CD4-positive, alpha-beta T cell treated with Interleukin-2 at 100 ng/mL for 4 hours (primary cell): ENCODE measurements at places on chromosomes 6 and 20.

GRCh38 chr6:56866917-56867522, 87.9 kb upstream of the BEND6 start:
- DNase-seq: no peak

DNA sequence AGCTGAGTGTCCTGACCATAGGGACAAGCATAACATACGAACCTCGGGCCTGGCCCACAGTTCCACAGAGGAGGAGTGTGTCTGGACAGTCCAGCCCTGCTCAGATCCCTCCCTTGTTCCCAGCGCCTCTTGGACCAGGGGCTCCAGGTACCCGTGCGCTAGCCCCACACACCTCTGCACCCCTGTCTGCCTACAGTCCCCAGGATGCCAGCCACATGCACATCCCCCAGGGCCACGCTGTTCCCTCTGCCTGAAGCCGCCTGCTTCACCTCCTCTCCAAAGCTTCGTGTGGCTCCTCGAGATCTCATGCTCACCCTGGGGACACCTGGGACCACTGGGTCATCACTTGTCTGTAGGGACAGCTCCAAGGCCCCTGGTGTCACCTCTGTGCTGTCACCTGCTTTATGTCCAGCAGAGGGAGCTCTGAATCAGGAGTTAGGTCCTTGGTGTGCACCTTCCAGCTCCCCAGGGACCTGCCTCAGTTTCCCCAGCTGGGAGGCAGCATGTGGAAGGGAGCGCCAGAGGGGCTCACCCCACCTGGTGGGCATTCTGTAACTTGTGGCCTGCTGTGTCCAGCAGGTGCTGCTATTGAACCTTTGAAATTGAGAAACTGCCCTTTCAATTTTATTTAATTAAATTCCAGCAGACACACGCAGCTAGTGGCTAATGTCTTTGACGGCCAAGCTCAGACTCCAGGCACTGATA, 7.3 kb upstream of the YTHDF1 start:
- DNase-seq: peak; percentile 52

GRCh38 chr6:113103634-113104361, 753.3 kb upstream of the MARCKS start:
- DNase-seq: no peak

DNA sequence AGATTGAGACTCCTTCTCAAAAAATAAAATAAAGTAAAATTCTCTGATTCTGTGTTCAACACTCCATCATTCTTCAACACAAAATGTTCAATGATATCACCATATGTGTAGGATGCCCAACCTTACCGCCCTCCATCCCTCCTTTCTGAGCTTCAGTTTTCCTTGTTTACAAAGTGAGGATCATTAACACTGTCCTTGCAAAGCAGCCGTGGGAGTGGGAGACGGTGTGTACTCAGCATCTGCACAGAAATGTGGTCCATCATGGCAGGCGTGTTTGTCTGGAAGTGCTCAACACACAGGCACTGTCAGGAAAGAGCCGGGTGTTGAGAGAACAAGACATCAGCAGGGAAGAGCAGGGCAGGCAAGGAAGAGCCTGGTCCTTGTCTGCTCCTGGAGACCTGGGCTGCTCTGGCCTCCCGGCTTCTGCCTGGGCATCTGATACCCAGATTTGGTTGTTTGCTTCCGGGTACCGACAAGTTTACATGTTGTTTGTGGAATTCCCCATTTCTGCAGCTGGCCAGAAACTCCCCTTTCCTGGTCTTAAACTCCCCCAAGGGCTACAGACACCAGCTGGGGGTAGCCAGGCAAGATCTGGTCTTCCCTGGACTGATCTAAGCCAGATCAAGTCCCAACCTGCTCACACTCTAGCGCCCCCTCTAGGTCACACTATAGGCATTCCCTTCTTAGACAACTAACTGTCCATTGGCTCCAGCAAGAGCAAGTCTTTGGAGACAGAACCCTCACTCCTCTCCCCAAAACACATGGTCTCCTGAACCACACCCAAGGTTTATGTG, 26.7 kb upstream of the TTPAL start:
- no peak for DNase-seq

GRCh38 chr6:67331304-67331703, 1303.8 kb upstream of the ADGRB3 start:
- DNase-seq: no peak
